ENCODE measurements at places on chromosomes 12 and 14. TPM values are rescaled to one million over a fixed set of nuclear protein-coding genes. Genes with fewer than 3 reads are reported as not detected.
A peak's percentile ranks its signal among the peaks of the same experiment; 100 is the strongest.

GRCh38 chr14:75366963-75367362, 60.9 kb upstream of the JDP2 start:
- no peak for DNase-seq

- no peak for DNase-seq
Measured at GRCh38 chr12:68559246-68559645, 51.5 kb upstream of the RAP1B start.

GRCh38 chr12:75764091-75764841, 252.9 kb upstream of the KRR1 start:
- DNase-seq, result no peak

DNA sequence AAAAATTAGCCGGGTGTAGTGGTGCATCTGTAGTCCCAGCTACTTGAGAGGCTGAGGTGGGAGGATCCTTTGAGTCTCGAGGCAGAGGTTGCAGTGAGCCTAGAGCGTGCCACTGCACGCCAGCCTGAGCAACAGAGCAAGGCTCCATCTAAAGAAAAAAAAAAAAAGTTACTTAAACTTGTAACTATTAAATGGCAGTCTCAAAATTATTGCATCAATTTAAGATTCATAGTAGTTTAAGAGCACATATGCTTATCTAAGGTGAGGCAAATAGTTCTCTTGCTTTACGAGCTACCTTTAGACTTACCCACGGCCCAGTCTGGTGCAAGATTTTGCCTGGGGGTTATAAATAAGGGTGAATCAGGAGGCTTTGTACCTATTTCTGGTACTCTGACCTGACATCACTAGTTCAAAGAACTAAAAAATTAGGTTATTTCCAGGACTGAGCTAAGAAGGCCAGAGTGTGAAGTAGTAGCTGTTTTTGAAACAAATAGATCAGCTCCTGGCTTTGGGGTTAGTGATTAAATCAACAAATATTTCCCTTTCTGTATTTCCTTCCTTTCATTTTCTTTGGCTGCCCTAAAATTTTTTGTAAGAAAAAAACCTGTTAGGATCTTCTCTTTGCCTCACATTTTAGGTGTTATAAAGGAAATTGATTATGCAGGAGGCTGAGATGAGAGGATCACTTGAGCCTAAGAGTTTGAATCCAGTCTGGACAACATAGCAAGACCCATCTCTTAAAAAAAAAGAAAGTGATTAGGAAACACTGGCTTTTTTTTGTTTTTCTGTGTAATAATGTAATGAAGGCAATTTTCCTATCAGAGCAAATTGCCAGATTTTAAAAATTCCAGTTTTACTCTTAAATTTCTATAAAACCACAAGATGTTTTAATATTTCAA, 3.6 kb downstream of the MGAT2 start:
- no peak for DNase-seq

DNA sequence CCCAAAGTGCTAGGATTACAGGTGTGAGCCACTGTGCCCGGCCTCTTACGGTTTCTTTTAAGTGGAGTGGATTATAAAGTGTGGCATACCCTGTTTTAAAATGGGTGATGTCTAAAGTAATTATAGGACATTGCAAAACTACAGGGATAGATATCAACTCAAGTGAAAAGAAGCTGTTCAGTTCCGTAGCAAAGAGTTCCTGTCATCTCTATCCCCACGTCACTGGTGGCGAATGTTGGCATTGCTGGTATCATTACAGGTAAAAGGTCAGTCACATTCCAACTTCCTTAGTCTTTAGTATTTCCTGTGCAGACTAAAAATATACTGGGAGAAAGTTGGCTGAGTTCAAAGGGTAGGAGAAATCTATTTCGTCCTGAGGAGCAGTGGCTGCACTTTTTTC, 95.6 kb upstream of the SLC38A2 start:
- no peak for DNase-seq

GRCh38 chr14:50943261-50943942, 881 bp downstream of the PYGL start:
- DNase-seq, result no peak

- DNase-seq, result no peak
Measured at GRCh38 chr12:46101485-46101869, 111.1 kb upstream of the SCAF11 start.

- DNase-seq, result no peak
Measured at GRCh38 chr12:15851919-15852318, 30.3 kb upstream of the STRAP start.

GRCh38 chr14:31275731-31276130, 68.1 kb upstream of the HECTD1 start:
- DNase-seq, result no peak

DNA sequence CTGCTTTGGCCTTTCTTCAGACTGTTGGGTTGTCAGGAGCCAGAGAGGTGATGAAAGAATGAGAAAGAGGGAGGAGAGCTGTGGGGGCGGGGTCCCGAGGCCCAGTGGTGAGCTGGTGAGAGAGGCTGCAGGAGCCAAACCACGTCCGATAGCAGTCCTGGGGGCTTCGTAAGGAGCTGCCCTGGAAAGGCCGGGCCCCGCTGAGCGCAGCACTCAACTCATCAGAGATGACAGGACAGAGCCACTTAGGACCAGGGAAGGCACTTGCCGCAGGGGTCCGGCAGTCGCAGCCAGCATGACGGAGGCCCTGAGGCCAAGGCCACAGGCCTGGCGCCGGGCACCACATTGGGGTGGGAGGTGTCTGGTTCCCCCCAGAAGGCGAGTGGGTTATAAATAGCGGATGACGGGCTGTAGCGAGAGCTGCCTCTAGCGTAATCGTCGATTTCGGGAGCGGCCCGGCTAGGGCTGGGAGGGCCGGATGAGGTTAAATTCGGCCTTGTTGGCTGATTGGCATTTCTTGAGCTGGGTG, 179.0 kb downstream of the TSPAN9 start:
- DNase-seq, result no peak

GRCh38 chr14:86961106-86961716, 1031.8 kb downstream of the GALC start:
- DNase-seq, result no peak

DNA sequence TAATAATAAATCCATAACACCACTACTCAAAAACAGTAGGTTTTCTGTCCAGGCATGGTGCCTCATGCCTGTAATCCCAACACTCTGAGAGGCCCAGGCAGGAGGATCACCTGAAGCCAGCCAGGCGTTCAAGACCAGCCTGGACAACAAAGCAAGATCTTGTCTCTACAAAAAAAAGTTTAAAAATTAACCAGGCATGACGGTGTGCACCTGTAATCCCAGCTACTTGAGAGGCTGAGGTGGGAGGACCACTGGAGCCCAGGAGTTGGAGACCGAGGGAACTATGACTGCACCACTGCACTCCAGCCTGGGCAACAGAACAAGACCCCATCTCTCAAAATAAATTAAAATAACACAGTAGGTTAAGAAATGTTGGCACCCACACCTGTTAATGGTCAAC, 44.5 kb upstream of the AP4S1 start:
- no peak for DNase-seq

DNA sequence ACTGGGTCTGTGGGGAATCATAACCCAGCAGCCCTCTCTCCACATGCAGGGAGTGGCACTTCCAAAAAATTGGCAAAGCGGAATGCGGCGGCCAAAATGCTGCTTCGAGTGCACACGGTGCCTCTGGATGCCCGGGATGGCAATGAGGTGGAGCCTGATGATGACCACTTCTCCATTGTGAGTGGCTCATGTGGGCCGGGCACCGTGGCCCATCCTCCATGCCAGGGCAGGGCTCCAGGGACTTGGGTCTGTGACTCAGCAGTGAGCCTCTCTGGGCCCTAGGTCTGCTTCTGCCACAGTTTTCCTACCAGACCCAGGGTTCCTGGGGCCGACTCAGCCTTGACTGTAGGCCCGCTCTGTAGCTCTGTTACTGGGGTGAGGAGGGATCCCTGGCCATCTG, 2.2 kb downstream of the NPFF start:
- DNase-seq, result no peak

DNA sequence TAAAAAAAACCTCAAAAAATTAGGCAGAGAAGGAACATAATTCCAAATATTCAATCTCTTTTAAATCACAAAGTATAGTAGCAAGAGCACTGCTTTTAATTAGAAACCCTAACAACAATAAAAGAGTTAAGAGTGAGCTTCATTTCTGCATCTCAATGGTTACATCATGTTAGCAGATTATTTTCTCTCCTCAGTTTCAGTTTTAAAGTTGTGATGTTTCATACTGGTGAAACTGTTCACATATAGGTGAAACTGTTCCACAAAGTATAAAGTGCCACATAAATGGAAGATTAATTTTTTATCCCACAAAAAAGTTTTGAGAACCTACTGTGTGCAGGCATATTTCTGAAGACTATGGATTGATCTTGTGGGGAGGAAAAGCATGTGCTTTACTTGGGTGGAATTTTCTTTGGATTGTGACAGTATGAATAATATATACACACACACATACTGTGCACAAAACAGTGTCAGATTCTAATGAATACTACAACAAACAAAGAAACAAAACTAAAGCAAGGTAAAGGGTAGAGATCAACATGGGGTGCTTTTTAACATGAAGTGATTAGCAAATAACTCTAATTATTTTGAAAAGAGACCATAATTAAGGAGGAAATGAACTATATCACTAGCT, 17.1 kb downstream of the LUM start:
- no peak for DNase-seq

DNA sequence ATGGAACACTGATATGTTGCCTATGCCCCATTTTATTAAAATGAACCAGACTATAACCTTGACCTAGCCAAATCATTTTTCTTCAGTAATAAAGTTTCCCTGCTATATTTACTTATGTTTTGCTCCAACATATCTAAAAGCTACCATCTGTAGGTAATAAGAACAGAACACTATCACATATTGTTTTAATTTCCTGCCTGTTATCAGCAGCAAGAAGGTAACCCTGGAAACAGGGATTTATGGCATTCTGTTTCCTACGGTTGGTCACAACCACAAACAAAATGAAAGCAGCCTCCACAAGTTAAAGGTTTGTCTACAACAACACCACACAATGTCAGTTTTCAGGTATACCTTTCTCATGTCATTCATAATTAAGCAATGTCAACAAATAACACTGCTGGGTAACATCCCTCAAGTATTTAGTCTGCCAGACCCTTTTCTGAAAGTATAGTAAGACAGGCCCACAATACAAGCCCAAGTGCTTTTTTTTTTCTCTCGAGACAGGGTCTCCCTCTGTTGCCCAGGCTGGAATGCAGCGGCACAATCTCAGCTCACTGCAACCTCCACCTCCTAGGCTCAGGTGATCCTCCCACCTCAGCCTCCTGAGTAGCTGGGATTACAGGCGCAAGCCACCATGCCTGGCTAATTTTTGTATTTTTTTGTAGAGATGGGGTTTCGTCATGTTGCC, 25.5 kb downstream of the GCH1 start:
- no peak for DNase-seq

- DNase-seq, result no peak
Measured at GRCh38 chr14:67365476-67365875, 5.3 kb downstream of the EIF2S1 start.

GRCh38 chr12:91984556-91984955, 161.1 kb downstream of the BTG1 start:
- DNase-seq, result no peak

DNA sequence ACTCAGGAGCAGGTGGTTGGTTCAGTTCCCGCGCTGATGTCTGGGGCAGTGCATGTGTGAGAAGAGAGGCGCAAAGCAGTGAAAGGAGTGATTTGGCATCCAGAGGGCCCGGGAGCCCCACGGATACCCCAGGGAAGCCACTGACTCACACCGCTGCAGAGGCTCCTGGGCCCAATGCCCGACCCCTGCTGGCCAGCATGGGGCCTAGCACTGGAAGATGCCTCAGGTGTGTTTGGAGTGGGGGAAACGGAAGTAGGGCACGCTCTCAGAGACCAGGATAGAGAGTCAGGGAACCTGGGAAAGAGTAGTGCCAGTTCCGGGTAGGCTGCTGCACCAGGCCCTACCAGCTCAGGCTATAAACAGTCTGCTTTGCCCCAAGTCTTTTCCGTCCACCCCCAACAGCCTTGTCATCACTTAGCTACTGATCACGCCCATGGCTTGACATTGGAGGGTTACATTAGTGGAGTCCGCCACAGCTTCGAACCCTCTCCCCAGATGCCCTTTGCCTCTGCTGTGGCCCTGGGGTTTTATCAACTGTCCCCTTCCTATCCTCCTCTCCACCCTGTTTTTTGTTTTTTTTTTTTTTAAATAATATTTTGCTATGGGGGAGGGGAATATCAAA, 9.5 kb upstream of the CSAD start:
- DNase-seq, result peak; percentile 52

GRCh38 chr12:50786498-50787231, 22.8 kb downstream of the ATF1 start:
- no peak for DNase-seq

GRCh38 chr14:81120501-81120900, 100.3 kb downstream of the GTF2A1 start:
- DNase-seq, result no peak

- DNase-seq, result no peak
Measured at GRCh38 chr12:57046947-57047890, 2.7 kb downstream of the MYO1A start.

GRCh38 chr14:23379366-23380196, 2.7 kb downstream of the CMTM5 start:
- DNase-seq, result peak; percentile 67

- no peak for DNase-seq
Measured at GRCh38 chr14:102530828-102531478, 21.4 kb upstream of the ANKRD9 start.

- DNase-seq, result no peak
Measured at GRCh38 chr12:93578221-93578620, 5.7 kb downstream of the SOCS2 start.

- no peak for DNase-seq
Measured at GRCh38 chr14:49851813-49852212, 775 bp downstream of the NEMF start.

DNA sequence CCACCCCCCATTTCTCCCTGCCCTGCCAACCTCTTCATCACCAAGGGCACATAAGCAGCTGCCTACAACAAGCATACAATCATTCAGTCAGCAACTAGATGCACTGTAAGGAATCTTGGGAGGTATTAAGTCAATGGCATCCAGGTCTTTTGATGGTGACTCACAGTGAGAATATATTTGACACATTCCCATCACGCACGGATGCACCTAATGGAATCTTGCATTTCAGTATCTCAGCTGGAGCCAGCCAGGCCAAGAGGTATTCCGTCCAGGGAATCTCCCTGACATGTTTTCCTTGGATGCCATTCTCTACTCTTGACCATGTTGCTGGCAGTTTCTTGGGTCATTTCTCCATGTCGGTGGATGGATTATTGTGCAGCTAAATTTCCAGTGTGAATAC, 73.9 kb upstream of the CAPRIN2 start:
- DNase-seq, result no peak

Gene CD27
- total RNA-seq, result 149 TPM

Gene NRL
- total RNA-seq, result 3.4 TPM

Gene IL23A
- total RNA-seq, result 35.3 TPM

Gene ENDOU
- total RNA-seq, result not detected

Gene VWF
- 0.08 TPM for total RNA-seq

Gene ADAMTS20
- not detected for total RNA-seq

Gene ANO2
- total RNA-seq, result not detected

Gene PMCH
- not detected for total RNA-seq

Gene CACNA1C
- total RNA-seq, result 0.16 TPM

Gene SRSF5
- total RNA-seq, result 1,211 TPM

Gene GLIPR1L1
- not detected for total RNA-seq

Gene TSHR
- not detected for total RNA-seq
